ENCODE measurements at places on chromosomes 7 and 10.

GRCh38 chr10:1381339-1381738 lies 325.2 kb downstream of the WDR37 start:
- no peak for DNase-seq

DNA sequence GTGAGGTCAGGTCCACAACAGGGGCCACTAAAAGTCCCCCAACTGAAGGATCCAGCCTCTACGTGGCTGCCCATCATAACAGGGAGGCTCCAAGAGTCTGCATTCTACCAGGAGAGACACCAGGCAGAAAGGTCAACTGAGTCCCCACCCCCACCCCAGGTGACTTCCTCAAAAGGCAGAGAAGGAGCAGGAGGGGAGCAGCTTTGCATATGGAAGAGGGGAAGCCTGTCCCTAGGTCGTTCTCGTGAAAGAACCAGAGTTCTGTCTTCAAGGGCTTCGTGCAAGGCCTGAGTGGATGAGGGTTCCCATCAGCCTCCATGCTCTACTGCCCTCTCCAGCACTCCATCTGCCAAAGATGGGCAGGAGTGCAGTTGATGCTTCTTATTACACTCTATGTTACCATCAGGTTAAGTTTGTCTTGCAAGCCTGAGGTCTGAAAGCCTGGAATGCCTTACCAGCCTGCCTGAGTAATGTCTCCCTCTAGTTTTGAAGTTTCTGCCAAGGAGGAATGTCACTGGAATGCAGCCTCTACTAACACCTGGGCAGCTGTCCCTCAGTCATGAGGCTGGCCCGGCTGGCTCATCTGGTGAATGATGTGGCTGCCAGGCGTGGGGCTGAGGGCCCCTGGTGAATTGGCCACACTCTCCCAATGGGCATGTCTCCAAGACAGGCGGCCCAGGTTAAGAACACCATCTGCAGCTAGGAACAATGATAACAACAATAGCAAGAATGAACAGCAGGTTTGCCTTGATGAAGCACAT lies 54.3 kb upstream of the SMNDC1 start:
- DNase-seq = no peak

DNA sequence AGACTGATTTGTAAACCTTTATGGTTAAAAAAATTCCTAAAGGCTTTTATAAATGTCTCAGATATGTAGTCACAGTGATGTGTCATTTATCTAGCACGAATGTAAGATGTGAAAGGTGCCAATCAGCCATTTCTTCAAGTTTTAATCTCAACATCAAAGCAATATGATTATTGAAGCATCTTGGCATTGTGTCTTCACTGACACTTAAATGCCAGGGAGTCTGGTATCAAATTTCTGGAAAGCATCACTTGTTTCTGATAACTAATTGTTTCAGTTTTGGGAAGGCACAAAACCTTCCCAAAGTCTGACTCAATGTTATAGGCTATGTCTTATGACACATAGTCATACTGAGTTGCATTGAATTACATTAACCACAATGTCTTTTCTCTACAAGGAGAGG lies 492.0 kb upstream of the CNTNAP2 start:
- no peak for DNase-seq

DNA sequence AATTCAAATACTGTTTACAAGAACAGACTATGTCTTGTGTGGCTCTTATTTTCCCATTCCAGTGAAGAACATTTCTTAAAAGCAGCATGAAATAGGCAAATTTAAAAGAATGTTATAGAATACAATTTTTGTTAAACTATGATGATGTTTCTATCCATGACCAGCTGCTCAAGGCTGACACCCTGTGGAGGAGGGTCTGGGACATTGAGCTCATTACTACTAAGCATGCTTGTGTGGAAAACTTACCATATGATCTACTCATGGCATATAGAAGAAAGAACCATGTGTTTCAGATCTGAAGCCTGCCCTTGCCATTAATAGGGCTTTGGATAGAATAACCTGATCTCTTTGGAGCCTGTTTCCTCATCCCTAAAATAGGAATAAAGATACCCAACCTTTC lies 125.0 kb downstream of the FOXP2 start:
- DNase-seq = no peak

DNA sequence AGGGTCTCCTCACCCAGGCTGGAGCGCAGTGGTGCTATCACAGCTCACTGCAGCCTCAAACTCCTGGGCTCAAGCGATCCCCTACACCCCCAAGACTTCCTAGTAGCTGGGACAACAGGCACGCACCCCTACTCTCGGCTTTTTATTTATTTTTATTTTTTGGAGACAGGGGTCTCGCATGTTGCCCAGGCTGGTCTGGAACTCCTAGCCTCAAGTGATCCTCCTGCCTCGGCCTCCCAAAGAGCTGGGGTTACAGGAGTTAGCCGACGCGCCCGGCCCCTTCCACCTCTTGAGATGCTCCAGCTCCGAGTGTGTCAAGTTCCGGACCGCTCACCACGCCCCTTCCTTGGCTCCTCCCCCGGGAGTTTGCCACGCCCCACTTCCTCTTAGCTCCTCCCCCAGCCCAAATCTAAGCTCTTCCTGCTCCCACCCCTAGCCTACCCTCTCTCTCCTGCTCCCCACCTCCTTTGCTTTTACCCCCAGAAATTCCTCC lies 6.3 kb downstream of the NAT16 start:
- DNase-seq = peak; percentile 60

GRCh38 chr7:101411508-101411874 lies 48.8 kb downstream of the COL26A1 start:
- peak; percentile 34 for DNase-seq

DNA sequence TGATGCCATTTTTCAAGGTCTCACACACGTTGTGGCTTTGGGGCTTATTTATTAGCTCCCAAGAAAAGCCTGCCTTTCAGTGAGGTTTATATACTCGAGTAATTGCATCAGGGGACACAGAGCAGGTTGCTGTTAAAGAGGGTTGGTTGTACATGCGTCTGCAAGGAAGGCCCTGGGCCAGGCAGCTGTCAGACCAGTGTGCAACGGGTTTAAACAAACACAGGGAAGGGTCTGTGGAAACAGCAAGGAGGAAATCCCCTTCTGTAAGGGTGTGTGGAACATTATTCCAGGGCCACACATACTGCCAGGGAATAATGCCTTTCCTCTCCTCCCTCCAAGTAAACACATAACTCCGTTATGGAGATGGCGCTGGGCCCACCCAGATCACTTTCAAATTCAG lies 1.7 kb upstream of the CHST15 start:
- no peak for DNase-seq

DNA sequence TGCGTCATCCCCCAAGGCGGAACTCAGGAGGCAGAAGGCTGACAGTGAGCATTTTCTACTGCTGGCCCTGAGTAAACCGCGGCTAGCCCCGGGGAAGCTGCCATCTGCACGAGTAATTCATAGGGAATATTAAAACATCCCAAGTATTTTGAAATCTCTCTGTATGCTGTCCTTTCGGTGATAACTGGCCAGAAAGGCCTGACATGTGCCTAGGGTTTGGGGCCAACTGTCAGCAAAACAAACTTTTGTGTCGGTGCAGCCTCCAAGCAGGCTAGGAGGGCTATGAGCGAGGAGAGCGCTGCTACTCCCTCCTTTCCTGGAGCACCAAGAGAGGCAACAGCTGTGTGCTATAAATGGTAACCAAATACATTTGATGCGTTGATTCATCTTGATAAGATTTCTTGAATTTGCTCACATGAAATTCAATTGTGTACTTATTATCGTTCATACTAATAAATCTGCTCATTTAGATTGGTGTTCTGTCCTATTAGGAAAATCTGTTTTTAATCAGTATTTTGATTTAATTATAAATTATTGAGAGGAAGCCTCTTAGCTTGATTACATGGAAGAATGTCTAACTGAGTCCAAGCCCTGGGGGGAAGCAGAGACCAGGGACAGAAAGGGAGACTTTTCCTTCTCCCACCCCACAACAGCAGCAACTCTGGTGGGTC lies 124.4 kb upstream of the NPS start:
- no peak for DNase-seq

DNA sequence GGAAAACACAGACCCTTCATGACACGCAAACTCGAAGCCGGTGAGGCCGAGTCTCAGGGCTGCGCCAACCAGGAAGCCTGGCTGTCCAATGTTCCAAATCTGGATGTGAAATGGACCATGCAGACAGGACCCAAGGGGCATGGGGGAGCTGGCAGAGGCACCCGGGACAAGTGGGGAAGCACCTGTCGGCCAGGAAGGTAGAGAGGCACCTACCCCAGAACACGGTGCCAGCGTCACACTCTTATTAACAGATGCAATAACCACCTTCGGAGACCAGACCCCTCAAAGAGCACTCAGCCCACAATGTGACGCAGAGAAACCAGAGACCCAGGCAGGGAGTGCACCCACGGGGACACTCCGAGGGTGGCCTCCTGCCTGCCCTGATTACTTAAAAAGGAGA lies 88.3 kb upstream of the PDGFA start:
- DNase-seq = peak; percentile 38

DNA sequence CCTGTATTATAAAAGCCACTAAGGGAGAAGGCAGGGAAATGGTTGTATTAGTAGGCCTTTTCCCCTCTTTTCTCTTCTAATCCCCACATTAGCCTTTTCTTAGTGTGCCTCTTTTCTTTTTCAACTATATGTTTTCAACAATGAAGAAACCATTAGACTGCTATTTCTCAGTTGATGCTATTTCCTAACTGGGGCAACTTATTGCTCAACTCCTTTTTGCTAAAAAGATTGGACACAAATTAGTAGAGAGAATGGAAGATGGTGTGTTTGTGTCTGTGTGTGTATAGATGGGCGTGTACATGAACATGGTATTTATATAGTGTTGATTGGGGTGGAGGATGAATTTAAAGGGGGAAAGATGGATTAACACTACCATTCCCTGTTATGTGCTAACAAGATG lies 28.4 kb downstream of the TBC1D12 start:
- no peak for DNase-seq

GRCh38 chr10:28938745-28939144 lies 261.4 kb downstream of the BAMBI start:
- no peak for DNase-seq

DNA sequence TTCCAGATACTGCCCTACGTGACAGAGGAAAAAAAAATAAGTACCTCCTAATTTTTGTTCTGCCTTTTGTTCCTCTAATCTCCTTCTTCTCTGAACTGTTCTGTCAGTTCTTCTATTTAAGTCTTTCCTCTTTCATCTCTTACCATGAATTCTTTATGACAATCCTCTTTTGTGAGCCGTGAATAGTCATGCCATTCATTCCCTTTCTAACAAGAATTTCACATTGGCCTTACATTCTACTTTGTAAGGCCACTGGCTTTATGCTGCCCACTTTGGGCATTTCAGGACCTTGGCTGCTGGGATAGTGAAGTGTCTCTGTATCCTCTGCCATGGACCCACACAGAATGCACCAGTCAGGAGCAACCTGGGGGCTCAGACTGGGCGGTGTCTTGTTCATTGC lies 52.9 kb downstream of the ATOH7 start:
- DNase-seq = no peak

GRCh38 chr10:35857860-35858259 lies 215.8 kb upstream of the FZD8 start:
- no peak for DNase-seq

GRCh38 chr7:87225696-87226095 lies 6.2 kb upstream of the TMEM243 start:
- no peak for DNase-seq

DNA sequence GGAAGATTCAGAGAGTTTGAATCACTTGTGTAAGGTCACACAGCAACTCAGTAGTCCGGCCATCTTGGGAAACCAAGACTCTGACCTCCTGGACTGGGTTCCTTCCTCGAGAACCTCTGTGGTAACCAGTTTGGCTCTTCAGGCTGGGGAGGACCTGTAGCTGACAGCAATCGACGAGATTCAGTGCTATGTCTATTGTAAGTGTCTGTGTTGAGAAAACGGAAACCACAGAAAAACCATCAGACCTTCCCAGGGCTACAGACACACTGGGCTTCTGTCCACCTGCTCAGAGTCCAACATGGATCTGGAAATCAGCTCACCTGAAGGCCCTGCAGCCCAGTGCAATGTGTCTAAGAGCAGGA lies 403.7 kb downstream of the RPS24 start:
- no peak for DNase-seq

DNA sequence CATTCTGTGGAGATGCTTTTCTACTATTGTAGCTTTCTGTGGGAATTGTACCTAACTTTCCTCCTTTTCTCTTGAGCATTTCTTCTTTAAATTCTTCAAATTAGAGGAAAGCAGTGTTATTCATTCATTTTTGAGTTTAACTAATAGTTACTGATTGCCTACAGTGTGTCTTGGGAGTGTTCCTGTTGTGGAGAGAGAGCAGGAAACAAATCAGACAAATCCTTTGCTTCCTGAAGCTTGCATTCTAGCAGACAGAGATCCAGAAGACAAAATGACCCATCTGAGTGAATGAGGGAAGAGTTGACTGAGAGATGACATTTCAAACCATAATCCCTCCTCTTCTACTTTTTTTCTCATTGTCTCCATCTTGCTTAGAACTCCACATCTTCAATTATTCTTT lies 170.4 kb downstream of the SUGCT start:
- DNase-seq = no peak

GRCh38 chr10:69800109-69800508 lies 1.6 kb upstream of the COL13A1 start:
- DNase-seq = no peak

DNA sequence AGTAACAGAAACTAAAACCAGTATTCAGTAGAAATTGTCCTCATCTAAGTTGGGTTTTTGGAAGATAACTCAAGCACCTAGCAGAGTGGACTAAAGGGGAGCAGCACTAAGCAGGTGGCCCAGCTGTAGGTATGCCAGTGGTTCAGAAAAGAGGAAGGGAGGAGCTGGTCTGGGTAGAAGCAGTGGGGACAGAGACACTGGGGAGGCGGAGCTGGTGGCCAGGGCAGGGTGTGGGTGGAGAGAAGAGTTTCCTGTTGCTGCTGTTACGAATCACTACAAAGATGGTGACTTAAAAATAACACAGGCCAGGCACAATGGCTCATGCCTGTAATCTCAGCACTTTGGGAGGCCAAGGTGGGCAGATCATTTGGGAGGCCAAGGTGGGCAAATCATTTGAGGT lies 136.2 kb downstream of the WDR11 start:
- no peak for DNase-seq

DNA sequence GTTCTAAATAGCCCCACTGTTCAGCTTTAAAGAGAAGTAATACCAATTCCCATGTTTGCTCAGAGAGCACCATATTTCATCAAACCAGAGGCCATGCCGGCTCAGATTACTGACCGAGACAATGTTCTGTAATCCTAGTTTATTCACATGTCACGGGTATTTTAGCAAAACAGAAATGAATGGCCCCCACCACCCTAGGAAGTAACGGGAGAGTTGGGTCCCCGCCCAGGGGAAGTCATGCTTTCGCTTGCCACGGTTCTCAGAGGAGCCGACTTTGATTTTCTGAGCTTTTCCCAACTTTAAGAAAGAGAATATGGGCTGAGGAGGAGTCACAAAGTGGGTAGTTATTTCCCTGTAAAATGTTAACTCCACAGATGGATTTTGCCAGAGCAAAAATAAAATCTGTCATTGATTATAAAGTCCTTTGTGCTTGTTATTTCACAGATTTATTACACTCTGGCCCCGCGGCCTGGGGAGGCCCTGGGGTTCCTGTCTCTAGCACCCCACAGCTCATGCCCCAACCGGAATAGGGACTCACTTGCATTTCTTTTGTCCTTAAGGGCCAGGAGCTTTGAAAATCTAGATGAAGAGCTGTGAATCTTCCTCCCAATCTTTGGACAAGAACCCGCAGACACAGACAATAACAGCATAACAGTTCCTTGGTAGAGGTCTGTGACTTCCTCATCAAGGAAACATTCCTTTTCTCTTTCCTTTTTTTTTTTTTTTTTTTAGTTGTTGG lies 3.7 kb upstream of the GDF10 start:
- no peak for DNase-seq

- DNase-seq = peak; percentile 86
These were observed 220.1 kb upstream of the MKLN1 start for GRCh38 chr7:131107337-131108211.

- peak; percentile 23 for DNase-seq
These were observed 35.4 kb downstream of the C7orf25 start for GRCh38 chr7:42876182-42877068.

All from CD4-positive, alpha-beta T cell treated with Interferon gamma for 1 hour (primary cell).